ENCODE measurements at places on chromosomes 6 and 20.

DNA sequence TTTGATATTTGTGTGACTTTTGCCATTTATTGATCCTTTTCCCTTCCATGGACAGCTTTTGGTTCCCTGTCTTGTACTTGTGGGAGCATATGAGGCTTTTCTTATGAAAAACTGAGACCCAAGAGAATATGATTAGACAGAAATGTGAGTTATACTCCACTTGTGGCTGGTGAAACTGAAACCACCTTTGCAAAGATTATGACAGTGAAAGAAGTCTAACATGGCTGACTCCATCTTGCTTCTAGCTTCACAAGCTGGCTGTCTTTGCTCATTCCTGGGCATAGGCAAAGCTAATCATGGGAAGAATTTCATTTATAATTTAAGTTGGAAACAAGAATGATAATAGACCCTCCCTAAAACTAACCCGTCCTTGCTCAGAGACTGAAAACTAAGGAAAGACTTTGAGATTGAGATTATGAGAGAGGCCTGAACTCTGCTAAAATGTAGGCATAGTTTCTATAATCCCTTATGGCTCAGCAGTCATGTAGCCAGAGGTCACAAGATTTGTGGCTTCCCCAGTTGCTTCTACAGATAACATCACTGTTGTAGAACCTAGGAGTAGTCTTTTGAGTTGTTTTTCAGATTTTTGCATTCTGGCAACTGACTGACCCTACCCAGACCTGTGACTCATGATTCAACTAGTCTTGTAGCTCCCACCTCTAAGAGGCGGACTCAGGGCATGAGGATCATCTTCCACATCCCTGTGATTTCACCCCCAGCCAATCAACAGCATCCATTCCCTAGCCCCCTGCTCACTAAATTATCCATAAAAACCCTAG is 50.9 kb upstream of the CD2AP start:
- no peak for DNase-seq

GRCh38 chr6:5684320-5685053 is 322.2 kb downstream of the NRN1 start:
- no peak for DNase-seq

DNA sequence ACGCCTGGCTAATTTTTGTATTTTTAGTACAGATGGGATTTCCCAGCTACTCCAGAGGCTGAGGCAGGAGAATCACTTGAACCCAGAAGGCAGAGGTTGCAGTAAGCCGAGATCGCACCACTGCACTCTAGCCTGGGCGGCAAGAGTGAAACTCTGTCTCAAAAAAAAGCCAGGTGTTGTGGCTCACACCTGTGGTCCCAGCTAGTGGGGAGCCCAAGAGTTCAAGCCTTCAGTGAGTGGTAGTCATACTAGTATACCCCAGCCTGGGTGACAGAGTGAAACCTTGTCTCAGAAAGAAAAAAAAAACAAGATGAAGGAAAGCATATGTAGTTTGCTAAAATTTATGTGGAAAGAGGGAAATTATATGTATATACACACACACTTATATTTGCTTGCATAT is 20.0 kb upstream of the POU5F1 start:
- DNase-seq = no peak

DNA sequence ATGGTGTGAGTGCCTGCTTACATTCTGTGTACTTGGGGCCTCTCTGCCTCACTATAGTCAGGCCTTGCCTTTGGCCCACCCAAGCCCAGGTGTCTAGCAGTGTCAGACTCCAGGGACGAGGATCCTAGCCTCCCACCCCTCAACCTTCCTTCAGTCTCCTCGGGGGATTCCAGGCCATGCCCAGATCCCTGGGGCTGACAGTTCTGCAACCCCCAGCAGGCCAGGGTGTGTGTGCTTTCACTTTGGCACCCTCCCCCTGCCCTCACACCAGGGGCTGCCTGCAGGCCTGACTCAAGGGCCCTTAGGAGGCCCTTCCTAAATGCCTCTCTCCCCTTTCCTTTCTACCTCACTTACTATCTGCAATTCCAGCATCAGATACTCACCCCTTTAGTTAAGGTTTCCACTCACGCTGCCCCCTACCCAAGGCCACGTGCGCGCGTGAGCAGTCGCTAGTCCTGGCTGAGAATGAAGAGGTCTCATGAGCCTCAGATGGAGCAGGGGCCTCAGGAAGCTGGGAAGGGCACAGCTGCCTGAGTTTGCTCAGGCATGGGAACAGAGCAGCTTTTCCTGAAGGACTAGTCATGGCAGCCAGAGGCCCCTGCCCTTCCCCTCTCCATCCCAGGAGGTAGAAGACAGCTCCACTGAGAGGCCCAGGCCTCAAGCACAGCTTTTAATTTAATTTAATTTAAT is 859 bp upstream of the CLPS start:
- no peak for DNase-seq

- DNase-seq = peak; percentile 61
These were observed 10.4 kb upstream of the GCNT2 start for GRCh38 chr6:10510592-10511367.

GRCh38 chr20:34541264-34541901 is 17.1 kb upstream of the MAP1LC3A start:
- no peak for DNase-seq

Measured in inflammatory macrophage treated with lipopolysaccharide for 1 hour (primary cell).